Stimulated activated effector memory CD8-positive, alpha-beta T cell treated with anti-CD3 and anti-CD28 coated beads, Interleukin-12 subunit alpha, Interleukin-12 subunit beta, amount 100 ng/mL, for 72 hours (primary cell): ENCODE measurements at places on chromosomes 13 and 19.
A peak's percentile ranks its signal among the peaks of the same experiment; 100 is the strongest.

- DNase-seq: peak; percentile 96
Observed at GRCh38 chr19:50383852-50384684, at the start of gene POLD1. POLD1 (plus strand) TSS chr19:50384347; CDS start chr19:50398852, 14,505 bp downstream.

DNA sequence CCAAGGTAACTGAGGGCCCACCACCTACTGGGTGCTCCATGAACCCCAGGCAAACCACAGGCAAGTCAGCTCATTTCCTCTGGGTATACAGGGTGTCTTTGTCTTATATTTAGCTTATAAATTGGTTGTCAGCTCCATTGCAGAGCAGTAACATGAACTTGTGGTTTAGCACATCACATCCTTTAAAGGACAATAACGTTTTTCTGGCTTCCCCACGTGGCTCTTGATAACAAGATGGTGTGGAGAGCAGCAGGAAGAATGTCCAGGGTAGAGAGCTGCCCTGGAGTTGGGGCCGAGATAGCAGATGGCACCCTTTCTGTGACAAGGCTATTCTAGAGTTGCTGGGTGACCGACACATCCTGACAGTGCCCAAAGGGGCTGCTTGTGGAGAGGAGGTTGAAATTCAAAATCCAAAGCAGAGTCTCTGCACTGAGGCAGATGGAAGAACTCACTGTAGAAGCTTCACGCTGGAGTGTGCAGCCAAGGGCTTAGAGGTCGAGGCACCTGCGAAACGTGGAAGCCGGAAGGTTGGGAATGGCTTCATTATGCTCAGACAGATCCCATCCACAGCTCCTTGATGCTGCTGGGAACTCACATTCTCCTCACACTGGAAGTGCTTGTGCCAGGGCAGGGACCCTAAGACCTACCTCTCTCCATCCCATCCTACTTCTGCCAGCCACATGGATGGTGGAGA, 133.0 kb upstream of the FRY start:
- DNase-seq: no peak

- DNase-seq: no peak
Observed at GRCh38 chr13:33842986-33843385, 25.0 kb downstream of the RFC3 start.

GRCh38 chr13:80166352-80166751, 174.6 kb downstream of the SPRY2 start:
- no peak for DNase-seq

DNA sequence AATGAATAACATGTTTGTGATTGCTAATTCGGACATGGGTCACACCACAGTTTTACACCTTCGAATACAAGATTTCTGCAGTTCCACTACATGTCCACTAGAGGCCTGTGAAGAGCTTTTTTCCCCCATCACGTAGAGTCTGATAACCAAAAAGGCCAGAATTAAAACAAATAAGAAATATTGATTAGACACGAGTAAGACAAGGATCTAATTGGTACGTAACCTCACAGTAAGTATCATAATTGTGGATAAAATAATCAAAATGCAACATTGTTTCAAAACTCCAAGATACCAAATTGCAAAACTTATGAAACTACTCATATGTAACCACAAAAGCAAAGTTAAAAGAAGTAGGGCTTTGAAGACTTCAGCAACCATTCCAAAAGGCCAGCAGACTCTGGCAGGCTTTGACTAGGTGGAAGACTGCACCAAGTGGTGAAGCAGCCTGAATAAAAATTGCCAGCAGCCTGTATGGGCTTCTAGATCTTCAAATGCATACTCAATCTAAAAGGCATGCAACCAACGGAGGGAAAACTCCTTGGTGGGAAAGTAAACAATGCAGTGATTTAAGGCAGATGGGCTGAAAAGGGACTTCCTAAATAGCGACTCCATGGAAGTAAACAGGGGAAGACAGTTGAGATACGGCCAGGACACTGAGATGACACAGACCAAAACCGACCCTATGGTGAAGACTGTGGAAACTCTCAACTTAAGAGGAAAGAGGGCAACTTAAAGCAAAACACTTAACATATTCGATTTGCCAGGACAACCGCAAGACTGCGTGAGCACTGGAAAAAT, 56.7 kb downstream of the STARD13 start:
- no peak for DNase-seq

DNA sequence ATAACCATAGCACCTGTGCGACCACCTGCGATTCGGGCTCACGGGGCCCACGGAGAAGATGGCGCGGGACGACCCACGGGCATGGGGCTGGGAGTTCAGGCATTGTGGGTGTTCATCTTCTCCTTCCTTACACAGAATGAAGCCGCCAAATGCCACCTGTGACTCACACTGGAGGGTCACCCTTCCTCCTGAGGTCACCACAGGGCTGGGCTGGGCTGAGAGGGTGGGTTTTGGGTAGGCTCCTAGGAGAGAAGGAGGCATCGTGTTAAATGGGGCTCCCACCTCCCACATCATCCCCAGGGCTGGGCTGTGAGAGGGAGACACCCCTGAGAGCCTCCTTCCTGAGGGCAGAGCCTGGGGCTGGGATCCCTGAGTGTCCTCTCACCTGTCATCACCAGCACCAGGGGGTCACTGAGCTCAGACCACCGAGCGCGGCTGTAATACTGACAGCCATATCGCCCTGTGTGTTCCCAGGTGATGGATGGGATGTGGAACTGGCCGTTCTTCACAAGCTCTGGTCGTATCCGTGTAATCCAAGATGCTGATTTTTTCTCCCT, 1.4 kb downstream of the LILRB2 start:
- DNase-seq: no peak

DNA sequence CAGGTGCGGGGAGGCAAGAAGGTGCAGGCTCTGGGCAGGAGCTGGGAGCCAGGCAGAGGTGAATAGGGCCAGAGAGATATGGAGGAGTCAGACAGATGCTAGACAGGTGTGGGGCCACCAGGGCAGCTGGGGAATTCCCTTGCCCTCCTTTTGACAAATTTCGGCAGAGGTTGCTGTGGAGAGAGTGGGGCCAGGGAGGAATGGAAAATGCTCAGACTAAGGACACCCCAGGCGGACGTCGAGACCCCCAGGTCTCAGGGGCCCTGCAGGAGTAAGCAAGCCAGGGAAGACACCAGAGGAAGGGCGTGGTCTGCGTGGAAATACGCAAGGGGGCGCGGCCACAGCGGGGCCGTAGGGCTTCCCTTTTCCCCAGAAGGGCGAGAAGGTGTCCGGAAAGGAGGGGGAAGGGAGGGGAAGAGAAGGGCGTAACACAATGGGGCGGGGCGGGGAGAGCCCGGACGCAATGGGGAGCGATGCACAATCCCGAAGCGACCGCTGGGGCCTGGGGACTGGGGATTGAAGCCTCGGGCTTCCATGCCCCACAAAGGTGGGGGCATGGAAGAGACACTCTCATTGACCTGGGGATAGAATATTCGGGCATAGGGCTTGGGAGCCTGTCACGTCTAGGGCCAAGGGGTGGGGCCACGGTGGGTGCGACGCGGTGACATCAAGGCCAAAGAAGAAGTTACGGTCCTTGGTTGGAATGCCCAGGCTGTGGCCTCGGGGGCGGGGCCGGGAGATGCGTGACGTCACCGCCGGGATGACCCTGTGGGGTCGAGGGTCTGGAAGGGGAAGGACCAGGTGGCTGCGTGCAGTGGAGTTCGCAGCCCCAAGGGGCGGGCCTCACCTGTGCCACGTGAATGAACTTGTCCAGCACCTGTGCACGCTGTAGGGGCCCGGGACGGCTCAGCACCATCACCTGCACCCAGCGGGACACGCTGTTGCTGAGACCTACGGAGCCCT, 8.2 kb downstream of the RASGRP4 start:
- DNase-seq: peak; percentile 70
